Activated CD8-positive, alpha-beta T cell treated with anti-CD3 and anti-CD28 coated beads for 36 hours (primary cell): ENCODE measurements at places on chromosomes 2 and 18. TPM values are rescaled to one million over a fixed set of nuclear protein-coding genes. Genes with fewer than 3 reads are reported as not detected.

DNA sequence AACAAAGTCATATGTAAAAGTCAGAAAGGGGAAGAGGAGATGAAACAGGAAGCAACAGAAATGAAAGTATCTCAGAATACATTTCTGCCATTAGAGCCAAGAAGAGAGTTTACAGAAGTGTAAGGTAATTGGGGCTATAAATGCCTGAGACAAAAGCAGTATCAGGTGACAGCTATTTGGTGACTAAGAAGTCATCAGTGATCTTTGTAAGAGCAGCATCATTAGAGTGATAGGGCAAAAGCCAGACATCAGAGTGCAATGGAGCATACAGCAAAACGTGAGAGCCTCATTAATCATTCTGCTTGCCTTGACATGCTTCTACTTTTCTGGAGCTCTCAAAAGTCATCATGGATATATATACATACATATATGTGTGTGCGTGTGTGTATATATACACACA lies 804.7 kb upstream of the PIK3C3 start:
- no peaks in the 10 kb centered on the region for H3K4me1 ChIP-seq
- no peak for DNase-seq
- H3K27ac ChIP-seq, result no peak overlapping the region
- no peaks in the 10 kb centered on the region for H3K36me3 ChIP-seq

DNA sequence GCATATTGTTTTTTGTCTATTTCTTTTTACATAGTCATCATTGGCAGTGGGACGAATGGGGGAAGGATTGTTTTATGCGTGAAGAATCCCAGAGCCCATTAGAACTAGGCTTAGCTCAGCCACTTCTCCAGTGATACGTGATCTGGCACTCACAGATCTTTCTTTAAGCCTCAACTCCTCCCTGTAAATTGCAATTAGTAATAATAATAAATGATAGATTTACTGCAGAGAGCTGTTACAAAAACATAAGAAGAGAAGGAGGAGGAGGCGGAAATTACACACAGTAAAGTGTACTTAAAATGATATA lies 629.3 kb downstream of the NRXN1 start:
- no peak overlapping the region for H3K27ac ChIP-seq
- H3K36me3 ChIP-seq, result no peaks in the 10 kb centered on the region
- no peak overlapping the region for H3K4me3 ChIP-seq
- no peaks in the 10 kb centered on the region for H3K27me3 ChIP-seq

- H3K4me1 ChIP-seq, result peaks cover 2% of the 10 kb centered on the region
- H3K27me3 ChIP-seq, result no peaks in the 10 kb centered on the region
- no peak overlapping the region for H3K4me3 ChIP-seq
- peaks cover 1% of the 10 kb centered on the region for H3K36me3 ChIP-seq
Observed at GRCh38 chr18:38635709-38636430, 1070.3 kb upstream of the CELF4 start.

DNA sequence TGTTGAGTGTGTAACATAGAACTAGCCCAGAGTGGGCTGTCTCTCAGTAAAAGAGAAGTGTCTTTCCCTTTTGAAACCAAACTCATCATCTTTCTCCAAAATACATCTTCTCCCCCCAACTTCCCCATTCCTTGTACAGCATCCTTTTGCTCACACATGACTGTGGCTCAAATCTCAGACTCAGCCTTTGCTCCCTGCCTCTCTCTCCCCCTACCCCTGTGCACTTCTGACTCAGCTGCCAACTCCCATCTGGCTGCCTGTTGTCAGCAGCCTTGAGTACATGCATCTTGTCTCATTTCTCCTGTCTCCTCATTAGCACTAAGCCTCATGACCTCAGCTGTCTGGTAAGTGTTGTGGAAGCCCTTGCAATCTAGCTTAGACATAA lies 18.1 kb upstream of the MGAT4A start:
- peaks cover 3% of the 10 kb centered on the region for H3K36me3 ChIP-seq
- peaks cover 36% of the 10 kb centered on the region for H3K4me1 ChIP-seq
- H3K27ac ChIP-seq, result peak overlapping the region; percentile 2
- H3K27me3 ChIP-seq, result no peaks in the 10 kb centered on the region
- H3K4me3 ChIP-seq, result no peak overlapping the region
- DNase-seq, result no peak

DNA sequence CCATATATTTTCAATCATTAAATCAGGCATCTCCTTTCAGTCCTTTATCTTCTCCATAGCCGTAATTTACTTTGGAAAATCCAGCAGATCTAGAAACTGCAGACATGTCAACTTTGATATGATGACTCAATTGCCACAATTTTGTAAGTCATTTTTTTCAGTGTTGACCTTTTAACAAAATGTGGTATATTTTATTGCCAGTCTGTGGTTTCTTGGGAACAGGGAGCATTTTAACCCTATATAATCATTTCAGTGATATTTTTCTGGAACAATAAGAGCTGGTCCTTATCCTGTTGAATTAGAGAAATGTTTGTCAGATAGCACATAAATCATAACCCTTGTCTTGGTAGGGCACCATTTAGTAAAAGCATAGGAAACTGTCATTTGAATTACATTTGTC lies 90.9 kb upstream of the UBXN4 start:
- H3K4me3 ChIP-seq, result no peak overlapping the region
- peaks cover 51% of the 10 kb centered on the region for H3K36me3 ChIP-seq
- H3K27ac ChIP-seq, result no peak overlapping the region
- peaks cover 21% of the 10 kb centered on the region for H3K4me1 ChIP-seq
- H3K27me3 ChIP-seq, result no peaks in the 10 kb centered on the region

- no peak overlapping the region for H3K4me3 ChIP-seq
- no peaks in the 10 kb centered on the region for H3K27me3 ChIP-seq
Observed at GRCh38 chr18:62928326-62928725, 213.0 kb downstream of the PHLPP1 start.

- no peak for DNase-seq
- no peaks in the 10 kb centered on the region for H3K4me1 ChIP-seq
- H3K4me3 ChIP-seq, result no peak overlapping the region
- H3K36me3 ChIP-seq, result no peaks in the 10 kb centered on the region
Observed at GRCh38 chr2:52402128-52402527, 1365.5 kb upstream of the CHAC2 start.

GRCh38 chr2:201176081-201176481 lies 6.9 kb upstream of the CASP10 start:
- H3K27me3 ChIP-seq, result no peaks in the 10 kb centered on the region
- H3K4me3 ChIP-seq, result no peak overlapping the region
- peaks cover 16% of the 10 kb centered on the region for H3K4me1 ChIP-seq
- DNase-seq, result no peak
- H3K36me3 ChIP-seq, result no peaks in the 10 kb centered on the region

GRCh38 chr2:71458413-71459083 lies 5.2 kb downstream of the DYSF start:
- no peak overlapping the region for H3K27ac ChIP-seq
- no peaks in the 10 kb centered on the region for H3K36me3 ChIP-seq
- peaks cover 4% of the 10 kb centered on the region for H3K4me1 ChIP-seq
- no peak for DNase-seq
- H3K27me3 ChIP-seq, result peaks cover 19% of the 10 kb centered on the region

Gene HEATR5B
- 15.2 TPM for total RNA-seq

Gene CPLX4
- total RNA-seq, result not detected

GRCh38 chr2:155363349-155363888 lies 664.9 kb downstream of the KCNJ3 start:
- no peaks in the 10 kb centered on the region for H3K4me1 ChIP-seq
- H3K36me3 ChIP-seq, result no peaks in the 10 kb centered on the region
- no peak overlapping the region for H3K27ac ChIP-seq
- no peaks in the 10 kb centered on the region for H3K27me3 ChIP-seq
- H3K4me3 ChIP-seq, result no peak overlapping the region

- no peaks in the 10 kb centered on the region for H3K36me3 ChIP-seq
- H3K4me1 ChIP-seq, result no peaks in the 10 kb centered on the region
- no peaks in the 10 kb centered on the region for H3K27me3 ChIP-seq
- no peak overlapping the region for H3K27ac ChIP-seq
- H3K4me3 ChIP-seq, result no peak overlapping the region
- DNase-seq, result no peak
Observed at GRCh38 chr2:171615069-171615468, 72.2 kb upstream of the DYNC1I2 start.

Gene PTPRM
- total RNA-seq, result 2.1 TPM

Gene CXCR1
- not detected for total RNA-seq

DNA sequence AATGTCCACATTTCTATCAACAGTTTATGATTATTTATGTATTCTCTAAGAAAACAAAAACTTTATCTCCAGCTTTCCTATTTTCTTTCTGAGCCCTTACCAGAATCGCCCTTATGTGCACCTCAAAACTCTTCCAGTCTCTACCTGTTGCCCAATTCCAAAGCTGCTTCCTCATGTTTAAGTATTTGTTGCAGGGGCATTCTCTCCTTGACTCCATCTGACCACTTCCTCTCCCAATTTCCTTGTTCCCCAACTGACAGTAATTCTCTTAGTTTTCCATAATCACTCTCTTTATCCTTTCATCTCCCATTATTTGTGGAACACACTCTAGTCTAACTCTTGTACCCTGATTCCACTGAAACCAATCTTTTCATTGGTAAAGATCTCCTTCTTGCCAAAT lies 105.4 kb upstream of the RBBP8 start:
- no peaks in the 10 kb centered on the region for H3K36me3 ChIP-seq
- no peak for DNase-seq
- peaks cover 23% of the 10 kb centered on the region for H3K27me3 ChIP-seq
- H3K4me1 ChIP-seq, result peaks cover 8% of the 10 kb centered on the region
- no peak overlapping the region for H3K27ac ChIP-seq

DNA sequence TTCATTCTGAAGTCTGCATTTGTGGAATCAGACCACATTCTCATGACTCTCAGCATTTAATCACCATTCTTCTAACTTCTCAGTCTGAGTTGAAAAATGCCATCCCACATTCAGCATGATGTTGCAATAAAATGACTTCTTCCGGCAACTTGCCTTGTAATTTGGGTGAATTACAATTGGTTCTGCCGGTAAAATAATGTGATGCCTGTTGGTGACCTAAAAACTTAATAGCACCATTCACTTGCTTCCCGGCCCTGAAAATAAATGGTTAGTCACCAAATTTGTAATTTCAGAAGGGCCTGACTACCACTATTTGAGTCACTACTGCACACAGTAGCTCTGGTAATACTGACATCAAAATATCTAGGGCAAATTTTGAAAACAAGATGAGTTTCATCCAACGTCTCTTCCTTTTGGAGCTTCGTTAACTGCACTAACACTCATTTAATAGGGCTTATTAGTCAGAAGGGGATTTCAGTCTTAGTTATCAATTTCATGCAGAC lies 637.1 kb upstream of the CHAC2 start:
- H3K36me3 ChIP-seq, result no peaks in the 10 kb centered on the region
- DNase-seq, result no peak
- H3K4me3 ChIP-seq, result no peak overlapping the region
- H3K27ac ChIP-seq, result no peak overlapping the region

GRCh38 chr18:2850816-2851215 lies 4.0 kb downstream of the EMILIN2 start:
- H3K4me3 ChIP-seq, result no peak overlapping the region
- H3K27ac ChIP-seq, result no peak overlapping the region
- DNase-seq, result peak; percentile 14
- H3K36me3 ChIP-seq, result no peaks in the 10 kb centered on the region

Gene GPR55
- total RNA-seq, result 5.0 TPM

Gene SLC5A7
- total RNA-seq, result not detected

DNA sequence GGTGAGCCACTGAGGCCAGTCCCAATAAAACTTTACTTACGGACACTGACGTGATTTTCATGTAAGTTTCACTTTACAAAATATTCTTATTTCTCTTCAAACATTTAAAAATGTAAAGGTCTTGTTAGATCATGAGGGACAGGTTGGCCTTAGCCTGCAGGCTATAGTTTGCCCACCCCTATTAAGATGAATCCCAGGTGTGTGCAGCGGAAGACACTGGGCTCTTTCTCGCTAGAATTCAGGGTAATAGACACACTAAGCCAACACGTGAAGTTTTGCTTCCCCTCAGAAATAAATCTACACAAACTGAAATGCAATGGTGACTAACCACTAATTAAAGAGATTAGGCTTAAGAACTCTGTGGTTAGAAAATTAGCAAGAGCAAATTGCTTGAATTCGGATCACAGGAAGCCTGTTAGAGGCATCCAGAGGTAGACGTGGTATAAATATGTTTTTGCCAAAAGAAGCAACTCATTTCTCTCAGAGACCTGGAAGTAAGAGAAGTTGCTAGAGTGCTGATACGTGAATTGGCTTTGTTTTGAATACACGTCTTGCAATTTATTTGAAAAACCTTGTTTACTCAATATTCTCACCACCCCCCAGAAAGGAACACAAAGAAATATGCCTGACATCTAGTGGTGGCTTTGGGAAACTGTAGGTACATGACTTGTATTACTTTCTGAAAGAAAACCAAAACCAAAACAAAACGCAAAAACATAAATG lies 151.6 kb downstream of the DTNB start:
- H3K36me3 ChIP-seq, result no peaks in the 10 kb centered on the region
- H3K4me1 ChIP-seq, result peaks cover 12% of the 10 kb centered on the region
- no peaks in the 10 kb centered on the region for H3K27me3 ChIP-seq
- H3K27ac ChIP-seq, result peak overlapping the region; percentile 86
- H3K4me3 ChIP-seq, result peak overlapping the region; percentile 28

GRCh38 chr18:49519101-49519971 lies 32.3 kb upstream of the C18orf32 start:
- no peaks in the 10 kb centered on the region for H3K4me1 ChIP-seq
- no peak for DNase-seq
- no peak overlapping the region for H3K27ac ChIP-seq
- H3K27me3 ChIP-seq, result no peaks in the 10 kb centered on the region

DNA sequence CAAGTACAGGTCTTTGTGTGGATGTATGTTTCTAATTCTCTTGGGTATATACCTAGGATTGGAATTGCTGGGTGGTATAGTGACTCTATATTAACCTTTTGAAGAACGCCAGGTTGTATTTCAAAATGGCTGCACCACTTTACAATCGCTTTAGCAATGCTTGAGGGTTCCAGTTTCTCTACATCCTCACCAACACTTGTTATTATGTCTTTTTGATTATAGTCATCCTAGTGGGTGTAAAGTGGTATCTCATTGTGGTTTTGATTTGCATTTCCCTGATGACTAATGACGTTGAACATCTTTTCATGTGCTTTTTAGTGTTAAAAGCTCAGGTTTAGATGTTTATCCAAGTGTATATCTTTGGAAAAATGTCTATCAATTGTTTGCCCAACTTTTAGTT lies 39.5 kb downstream of the CTIF start:
- H3K36me3 ChIP-seq, result no peaks in the 10 kb centered on the region
- DNase-seq, result no peak
- no peak overlapping the region for H3K4me3 ChIP-seq
- H3K27ac ChIP-seq, result no peak overlapping the region

- H3K4me3 ChIP-seq, result no peak overlapping the region
- no peaks in the 10 kb centered on the region for H3K4me1 ChIP-seq
- H3K36me3 ChIP-seq, result peaks cover 13% of the 10 kb centered on the region
- no peak overlapping the region for H3K27ac ChIP-seq
- H3K27me3 ChIP-seq, result no peaks in the 10 kb centered on the region
- DNase-seq, result no peak
Observed at GRCh38 chr2:241751776-241752175, 17.3 kb downstream of the D2HGDH start.

DNA sequence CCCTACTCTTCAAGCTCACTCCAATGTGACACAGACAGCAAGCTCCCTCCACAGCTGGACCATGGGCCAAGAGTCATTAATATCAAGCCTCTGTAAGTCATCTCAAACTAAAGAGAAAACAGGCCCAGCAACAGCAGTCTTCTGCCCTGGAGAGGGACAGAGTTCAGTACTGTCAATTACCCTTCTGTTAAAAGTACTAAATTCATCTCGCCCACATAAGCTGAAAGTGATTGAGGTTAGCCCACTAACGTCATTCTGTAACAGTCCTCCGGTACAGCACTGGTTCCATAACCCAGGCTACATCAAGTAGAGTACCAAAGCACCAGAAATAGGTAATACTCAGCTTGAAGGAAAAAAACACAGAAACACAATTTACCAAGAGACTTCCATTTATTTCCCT lies 25.9 kb downstream of the THADA start:
- H3K27me3 ChIP-seq, result no peaks in the 10 kb centered on the region
- DNase-seq, result peak; percentile 62
- H3K4me3 ChIP-seq, result no peak overlapping the region
- H3K4me1 ChIP-seq, result peaks cover 31% of the 10 kb centered on the region
- H3K27ac ChIP-seq, result peak overlapping the region; percentile 74
